ENCODE measurements at places on chromosomes 11 and 22.

DNA sequence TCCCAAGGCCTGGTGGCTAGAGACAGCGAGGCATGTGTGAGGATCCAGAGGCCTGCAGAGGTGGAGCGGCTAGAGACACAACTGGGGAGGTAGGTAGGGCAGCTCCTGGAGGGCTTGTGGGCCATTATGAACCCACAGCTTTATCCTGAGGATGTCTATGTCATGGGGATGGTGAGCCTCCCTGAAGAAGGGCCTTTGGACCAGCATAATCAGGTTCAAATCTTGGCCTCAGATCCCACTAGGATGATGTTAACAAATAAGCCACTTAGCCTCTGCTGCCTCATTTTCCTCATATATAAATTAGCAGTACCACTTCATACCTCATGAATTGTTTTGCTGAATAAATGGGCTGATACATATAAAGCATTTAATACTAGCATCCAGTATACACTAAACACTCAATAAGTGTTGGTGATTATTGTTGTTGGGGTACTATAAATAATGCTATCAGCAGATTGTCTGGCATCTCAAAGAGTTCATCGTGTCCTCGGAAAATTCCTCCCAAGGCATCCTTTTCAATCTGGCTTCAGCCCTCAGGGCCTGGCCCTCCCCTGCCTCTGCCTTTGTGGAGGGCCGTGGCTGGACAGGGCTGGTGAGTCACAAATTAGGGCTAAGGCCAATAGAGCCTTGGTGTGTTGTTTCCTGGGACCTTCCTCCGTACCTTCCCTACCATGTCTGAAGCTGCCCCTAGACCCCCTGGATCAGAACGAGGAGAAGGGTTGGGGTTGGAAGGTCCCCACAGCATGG is 30.9 kb upstream of the LRRC32 start:
- DNase-seq: no peak

GRCh38 chr22:40463683-40464082 is 93.3 kb downstream of the SGSM3 start:
- no peak for DNase-seq

DNA sequence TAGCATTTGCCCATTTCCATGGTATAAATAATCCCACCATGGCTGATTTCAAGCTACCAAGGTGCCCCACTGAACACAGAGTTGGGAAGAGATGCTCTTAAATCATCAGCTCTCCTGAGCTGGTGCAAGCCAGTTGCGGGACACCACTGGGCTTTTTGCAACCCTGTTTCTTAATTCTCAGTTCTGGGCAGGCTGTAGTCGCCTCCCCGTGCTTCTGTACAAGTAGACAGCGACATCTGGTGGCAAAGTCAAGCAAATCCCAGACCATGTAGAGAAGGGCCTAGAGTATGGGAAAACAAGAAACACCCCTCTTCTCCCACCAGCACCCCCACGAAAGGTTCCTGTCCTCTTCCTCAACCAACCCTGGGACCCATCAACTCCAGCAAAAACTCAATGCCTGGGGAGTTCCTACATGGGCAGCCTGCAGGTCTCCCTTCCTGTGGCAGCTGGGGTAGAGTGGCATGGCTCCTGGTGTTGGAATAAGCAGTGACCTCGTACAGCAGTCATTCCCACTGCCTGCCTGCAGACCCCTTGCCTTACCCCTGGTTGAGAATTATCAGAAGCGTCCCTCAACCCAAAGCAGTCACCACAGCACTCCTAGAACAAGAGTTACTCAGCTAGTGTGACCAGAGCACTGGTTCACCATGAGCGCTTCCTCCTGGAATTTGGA is 68.4 kb downstream of the IGLL5 start:
- peak; percentile 49 for DNase-seq

- no peak for DNase-seq
These were observed 13.5 kb downstream of the KIAA1671 start for GRCh38 chr22:24965822-24966626.

GRCh38 chr11:44808053-44808753 is 81.4 kb downstream of the TSPAN18 start:
- no peak for DNase-seq

- no peak for DNase-seq
These were observed 87.4 kb upstream of the CHORDC1 start for GRCh38 chr11:90310210-90310609.

DNA sequence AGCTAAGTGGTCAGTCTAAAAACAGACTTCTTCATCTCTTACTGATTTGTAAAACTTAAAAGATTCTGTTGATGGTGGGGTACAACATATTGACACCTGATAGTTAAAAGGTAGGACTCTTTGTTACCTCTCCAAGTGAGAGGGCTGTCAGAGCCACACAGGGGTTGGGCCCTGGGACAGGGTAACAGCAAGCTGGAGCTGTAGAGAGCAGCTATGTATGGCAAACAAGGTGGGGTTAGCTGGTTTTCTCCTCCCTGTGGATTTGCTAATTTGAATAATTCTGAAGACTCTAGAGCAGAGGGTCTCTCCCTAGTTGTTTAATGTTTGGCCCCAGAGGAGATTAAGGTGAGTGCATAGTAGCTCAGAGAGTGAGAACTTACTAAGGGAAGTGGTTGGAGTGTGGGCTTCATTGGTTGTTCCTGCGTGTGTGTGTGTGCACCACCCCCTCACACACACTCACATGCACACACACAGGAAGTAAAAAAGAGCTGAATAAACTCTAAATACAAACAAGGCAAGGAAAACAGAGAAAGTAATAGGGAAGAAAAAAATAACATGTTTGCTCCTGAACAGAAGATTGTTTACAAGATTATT is 9.2 kb upstream of the GAS2 start:
- no peak for DNase-seq

- DNase-seq: no peak
These were observed 21.8 kb upstream of the UPK3A start for GRCh38 chr22:45262931-45263462.

DNA sequence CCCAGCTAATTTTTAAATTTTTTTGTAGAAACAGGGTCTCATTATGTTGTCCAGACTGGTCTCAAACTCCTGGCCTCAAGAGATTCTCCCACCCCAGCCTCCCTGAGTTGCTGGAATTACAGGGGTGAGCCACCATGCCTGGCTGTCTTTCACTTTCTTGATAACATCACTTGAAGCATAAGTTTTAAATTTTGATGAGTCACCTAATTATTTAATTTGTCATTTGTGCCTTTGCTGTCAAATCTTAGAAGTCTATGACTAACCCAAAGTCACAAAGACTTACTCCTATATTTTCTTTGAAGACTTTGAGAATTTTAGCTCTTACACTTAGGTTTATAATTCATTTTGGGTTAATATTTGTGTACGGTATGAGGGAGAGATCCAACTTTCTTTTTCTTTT is 14.5 kb upstream of the MSANTD2 start:
- no peak for DNase-seq

DNA sequence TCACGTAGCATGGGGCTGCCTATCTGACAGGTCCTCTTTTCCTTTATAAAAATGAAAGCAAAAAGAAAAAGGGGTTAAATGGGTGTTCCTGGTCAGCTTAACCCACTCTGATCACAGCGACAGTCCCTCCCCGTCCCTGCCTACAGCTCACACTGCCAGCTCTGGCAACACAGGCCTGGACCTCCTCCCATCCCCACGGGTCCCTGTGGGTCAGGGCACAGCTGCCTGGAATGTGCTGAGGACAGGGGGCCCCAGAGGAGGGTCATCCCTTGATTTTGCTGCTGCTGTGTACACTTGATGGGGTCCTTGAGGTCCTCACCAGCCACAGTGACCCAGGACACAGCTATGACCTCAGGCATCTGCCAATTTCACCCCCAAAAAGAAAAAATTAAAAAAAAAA is 29.6 kb upstream of the CYP2D6 start:
- no peak for DNase-seq

DNA sequence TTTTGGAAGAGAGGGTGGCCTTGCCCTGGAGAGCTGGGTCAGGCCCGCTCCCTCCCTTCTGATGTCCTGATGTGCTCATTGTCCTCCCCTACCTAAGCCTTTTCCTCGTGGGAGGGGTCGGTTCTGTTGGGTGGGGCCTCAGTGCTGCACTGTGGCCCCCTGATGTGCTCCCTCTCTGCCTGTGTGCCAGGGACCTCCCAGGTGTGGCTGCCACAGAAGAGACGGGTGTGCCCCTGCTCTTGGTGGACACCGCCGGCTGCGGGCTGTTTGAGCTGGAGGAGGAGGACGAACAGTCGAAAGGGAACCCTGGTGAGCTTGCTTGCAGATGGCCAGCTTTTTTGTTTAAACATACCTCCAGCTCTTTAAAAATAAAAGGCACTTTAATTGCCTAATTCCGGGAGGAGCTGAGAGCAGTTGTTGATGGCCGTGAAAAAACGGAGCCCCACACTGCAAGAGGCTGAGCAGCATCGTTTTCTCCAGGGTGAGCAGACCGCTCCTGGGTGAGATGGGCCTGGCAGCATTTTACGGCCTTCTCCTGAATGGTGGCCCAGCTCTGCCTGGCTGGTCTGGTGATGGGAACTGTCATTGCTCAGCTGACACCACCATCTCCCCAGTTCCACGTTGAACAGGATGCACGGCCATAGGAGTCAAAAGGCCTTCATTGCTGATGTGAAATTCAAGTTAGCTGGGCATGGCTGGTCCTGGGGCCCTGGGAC is 30.1 kb downstream of the IGHMBP2 start:
- DNase-seq: no peak

- no peak for DNase-seq
These were observed 4.5 kb upstream of the KCNE3 start for GRCh38 chr11:74471668-74472429.

- DNase-seq: no peak
These were observed 18.0 kb downstream of the SOX6 start for GRCh38 chr11:16338393-16338792.

- no peak for DNase-seq
These were observed 644 bp downstream of the SPTY2D1 start for GRCh38 chr11:18633256-18634139.

GRCh38 chr11:46987183-46987582 is 50.6 kb downstream of the CSTPP1 start:
- no peak for DNase-seq

Measured in stimulated activated CD4-positive, alpha-beta T cell treated with anti-CD3 and anti-CD28 coated beads, TNF-alpha, amount 100 ng/mL, for 4 hours (primary cell).